ENCODE measurements at places on chromosomes 16 and 17.

- DNase-seq: no peak
Observed at GRCh38 chr17:75503976-75504346, 11.4 kb downstream of the CASKIN2 start.

DNA sequence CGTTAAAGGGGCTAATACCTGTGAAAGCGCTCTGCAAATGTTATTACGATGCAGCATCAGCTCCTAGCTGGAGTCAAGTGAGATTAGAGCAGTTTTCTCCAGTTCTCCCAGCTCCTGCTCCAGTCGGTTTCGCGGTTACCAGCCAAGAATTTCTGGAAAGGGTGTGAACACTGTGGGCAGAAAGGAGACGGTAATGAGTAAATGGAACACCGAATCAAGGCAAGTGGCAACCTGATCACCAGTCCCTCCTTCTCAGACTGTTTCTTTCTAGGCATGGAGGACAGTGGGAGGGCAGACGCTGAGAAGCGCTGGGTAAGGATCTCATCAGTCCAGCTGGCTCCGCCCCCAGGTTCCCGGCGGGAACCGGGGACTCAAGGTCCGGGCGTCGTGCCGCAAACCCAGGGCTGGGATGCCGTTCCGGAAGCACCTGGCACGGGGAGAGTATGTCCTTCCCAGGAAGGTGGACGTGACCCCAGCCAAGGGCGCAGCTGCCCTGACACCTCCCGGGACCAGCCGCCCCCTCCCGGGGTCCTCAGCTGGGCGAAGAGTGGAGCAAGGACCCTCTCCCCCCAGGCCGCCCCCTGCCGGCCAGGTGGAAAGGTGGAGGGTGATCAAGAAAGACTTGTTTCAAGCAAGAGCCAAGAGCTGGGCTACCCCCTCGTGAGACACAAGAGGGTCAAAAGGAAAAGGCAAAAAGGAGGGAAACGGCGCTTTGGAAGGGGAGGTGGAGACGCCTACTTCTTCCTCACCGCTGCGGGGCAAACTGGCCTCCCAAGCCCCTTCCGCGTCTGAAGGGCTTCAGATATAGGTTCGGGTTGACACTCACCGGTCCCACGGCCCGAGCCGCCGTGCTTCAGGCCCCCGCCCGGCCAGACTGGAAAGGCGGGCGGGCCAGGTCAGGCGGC lies 481 bp downstream of the MYO19 start:
- peak; percentile 91 for DNase-seq

- DNase-seq: peak; percentile 73
Observed at GRCh38 chr16:83781-84615, 6.0 kb downstream of the MPG start.

DNA sequence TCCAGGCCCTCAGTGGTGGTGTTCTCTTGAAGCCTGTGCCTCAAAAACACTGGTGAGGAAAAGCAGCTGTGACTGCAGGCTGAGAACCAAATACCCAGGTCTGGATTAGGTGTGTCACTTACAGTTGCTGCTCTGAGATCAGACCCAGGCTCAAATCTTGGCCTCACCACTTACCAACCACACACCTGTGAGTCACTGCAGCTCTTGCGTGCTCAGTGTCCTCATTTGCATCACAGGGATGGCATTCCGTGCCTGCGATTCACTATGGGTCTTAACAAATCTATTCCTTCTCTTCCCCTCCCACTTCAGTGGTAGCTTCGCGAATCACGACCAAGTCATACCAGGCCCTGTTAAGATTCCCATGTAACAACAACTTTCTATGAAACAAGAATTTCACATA lies 233.4 kb upstream of the HSBP1 start:
- no peak for DNase-seq

DNA sequence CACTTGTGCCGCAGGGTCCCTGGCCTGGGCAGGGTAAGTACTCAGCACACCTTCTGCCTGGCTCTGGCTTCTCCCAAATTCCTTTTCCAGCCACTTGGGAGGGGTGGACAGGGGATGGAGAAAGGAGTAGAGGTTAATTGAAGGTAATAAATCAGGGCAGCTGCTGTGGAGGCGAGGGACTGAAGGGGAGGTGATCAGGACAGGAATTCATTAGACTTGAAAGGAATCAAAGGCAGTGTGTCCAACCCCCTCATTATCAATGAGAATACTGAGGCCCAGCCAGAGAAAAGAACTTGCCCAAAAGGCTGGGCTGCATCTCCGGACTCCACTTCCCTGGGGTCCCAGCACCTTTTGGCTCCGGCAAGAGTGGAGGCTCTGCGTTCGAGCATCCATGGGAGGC lies 2.4 kb downstream of the SOST start:
- DNase-seq: no peak

GRCh38 chr17:32907583-32907982 lies 20.4 kb upstream of the TMEM98 start:
- DNase-seq: no peak

DNA sequence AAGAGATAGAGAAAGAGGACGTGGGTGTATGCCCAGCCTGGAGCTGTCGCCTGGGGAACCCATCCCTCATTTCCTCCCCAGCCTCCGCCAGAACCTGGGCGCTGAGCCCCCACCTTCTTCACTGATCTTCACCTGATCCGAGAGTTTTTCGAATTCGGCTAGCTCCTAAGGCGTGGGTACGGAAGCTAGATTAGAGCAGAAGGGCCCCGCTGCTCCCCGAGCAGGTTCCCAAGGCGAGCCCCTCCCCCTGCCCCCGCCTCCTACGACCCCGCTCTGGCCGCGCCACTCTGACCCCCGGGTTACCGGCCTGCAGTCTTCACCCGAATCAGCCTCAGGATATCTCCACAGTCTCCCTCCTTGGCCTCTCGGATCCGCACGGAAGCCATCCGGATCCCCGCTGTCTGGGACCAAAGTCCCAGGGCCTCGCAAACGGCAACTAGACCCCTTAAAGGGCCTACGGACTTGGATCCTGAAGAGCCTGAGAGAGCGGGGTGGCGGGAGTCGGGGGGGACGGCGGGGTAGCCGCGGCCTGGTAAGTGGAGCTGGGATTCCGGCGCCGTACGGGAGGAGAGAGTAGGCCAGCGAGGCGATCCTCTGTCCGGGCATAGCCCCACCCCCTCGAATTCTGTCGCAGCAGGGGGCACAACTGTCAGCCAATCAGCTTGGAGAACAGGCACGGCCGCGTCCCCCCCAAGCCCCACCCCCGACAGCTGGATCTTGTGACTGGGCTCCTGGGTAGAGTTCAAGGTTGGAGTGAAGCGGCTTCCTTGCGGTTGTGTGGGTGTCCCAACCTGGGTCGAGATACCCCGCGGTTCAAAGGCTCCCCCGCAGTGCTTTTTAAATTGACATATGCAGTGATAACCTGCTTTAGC lies at the start of gene SAT2:
Gene SAT2, minus strand, starts transcription at position 572 of the 872 bp plus-strand sequence. Its CDS starts 186 bp downstream, at position 386.
- DNase-seq: peak; percentile 87

GRCh38 chr16:77531752-77532151 lies 96.9 kb upstream of the ADAMTS18 start:
- no peak for DNase-seq

GRCh38 chr16:12160815-12161550 lies 184.4 kb downstream of the SNX29 start:
- no peak for DNase-seq

DNA sequence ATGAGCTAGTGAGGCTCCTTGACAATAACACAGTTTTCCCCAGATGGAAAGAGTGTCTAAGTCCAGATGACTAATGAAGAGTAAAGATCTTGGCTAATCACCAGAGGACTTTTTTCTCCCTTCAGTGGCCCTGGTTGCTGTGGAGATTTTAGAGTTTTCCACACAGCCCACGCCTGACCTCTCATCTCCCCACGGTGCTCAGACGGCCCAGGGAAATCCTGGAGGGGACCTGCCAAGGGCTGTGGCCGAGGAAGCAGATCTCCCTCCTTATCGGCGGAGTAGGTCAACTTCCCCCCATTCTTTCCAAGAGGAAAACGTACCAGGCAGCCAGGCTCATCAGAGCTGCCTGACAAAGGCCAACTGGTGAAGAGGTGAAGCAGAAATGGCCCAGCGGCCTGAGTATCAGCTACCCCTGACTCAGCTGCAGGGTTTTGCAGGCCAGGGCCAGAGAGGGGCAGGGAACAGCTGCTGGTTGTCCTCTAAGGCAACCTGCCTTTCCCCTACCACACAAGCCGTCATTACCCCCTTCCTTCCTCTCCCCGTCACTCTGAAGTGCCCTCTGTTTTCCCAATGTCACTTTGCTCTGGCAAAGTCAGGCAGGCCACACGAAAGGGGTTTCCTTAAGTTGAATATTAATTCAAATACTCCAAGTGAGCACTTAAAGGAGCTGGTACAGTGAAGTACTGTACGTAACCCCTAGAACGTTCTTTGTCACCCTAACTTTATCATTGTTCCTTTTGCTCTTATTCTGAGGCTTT lies 140.2 kb upstream of the ADAMTS18 start:
- no peak for DNase-seq

GRCh38 chr17:57109393-57110151 lies 24.5 kb downstream of the AKAP1 start:
- DNase-seq: no peak

DNA sequence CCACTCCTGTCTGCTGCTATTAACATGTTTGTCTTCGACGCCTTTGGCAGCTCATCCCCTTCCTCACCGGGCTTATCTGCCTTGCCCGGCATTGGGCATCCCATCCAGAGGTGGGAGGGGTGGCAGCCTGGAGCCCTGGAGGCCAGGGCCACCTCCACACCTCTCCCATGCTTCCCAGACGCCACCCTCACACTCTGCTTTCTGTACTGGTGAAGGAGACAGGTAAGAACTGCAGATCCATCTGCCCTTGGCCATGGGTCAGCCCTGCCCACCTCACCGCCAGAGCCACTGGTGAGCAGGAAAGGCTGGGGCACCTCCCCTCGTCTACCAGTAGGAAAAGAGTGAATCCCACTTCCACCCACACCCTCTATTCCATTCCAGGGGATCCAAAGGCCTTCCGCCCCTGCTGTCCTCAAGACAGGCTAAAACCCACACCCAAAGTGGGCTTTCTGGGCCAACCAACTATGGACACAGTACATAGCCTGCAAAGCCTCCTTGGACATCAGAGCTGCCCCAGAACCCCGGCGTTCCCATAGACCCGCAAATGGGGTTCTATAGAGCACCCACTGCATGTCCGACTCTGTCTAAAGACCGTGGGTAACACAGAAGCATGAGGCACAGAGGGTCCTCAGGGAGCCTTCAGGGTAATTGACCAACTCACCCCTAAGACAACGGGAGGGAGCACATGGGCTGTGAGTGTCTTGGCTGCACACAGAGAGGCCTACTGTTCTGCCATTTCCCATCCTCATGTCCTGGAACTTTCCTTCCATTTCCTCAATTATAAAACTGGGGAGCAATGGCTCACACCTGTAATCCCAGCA lies 23.4 kb upstream of the RBFOX3 start:
- no peak for DNase-seq

- DNase-seq: no peak
Observed at GRCh38 chr17:66287911-66288310, 14.5 kb upstream of the PRKCA start.

DNA sequence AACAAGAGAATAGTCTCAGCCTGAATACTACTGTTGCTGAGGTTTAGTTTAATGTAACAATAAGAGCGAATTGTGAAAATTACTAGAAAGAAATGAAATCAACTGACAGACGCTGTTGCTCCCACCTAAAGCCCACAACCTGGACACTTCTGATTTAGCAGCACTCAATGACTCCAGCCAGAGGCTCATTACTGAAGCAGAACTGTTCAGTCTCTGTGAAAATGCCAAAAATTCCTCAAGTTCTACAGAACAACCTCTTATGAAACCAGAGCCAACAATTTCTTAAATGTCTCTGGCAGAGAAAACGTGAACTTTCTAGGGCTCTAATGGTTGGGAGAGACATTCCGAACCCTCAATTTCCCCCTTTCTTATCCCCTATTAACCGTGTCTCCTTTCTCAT lies 9.9 kb downstream of the PSME3IP1 start:
- no peak for DNase-seq

DNA sequence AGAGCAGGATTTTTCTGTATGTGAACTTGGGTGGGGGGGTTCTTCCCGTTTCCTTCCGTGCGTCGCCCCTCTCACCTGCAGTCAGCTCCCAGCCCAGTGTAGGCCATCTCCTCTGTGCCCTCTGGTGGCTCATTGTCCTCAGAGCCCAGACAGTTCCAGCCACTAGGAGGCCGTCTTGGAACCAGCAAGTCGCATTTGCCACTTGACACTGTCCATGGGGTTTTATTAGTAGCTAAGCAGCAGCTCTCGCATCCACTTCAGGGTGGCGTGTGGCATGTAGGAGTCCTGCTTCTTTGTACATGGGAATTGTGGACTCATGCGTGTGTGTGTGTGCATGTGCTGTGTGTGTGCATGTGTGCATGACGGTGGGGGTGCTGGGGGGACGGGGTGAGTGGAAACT lies 74.0 kb downstream of the SEC14L1 start:
- peak; percentile 17 for DNase-seq

DNA sequence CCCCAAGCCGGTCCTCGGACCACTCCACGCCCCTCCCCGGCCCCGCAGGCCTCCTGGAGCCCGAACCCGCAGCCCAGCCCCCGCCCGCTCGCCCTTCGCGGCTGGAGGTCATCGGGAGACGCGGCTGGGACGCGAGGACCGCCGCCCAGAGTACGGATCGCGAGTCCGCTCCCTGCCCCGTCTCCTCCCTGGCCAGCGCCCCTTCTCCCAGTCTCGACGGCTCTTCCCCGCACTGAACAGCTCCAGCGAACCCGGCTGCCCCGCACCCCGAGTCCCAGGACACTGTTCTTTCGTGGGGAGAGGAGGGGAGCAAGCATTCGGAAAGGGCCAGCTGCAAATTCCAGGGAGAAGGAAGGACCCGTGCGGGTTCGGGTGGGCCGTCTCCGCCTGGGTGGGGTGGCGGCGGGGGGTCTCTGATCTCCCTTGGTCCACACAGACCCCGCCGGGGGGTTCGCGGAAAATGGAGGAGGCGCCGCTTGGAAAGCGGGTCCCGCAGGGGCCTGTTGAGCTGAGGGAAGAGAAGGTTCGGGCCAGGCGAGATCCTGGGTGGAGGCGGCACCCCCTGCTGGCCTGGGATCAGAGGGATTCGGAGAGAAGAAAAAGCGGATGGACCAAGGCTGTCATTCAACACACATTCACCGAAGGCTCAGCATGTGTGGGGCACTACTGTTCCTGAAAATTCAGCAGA lies 632 bp upstream of the RTN4RL1 start:
- peak; percentile 8 for DNase-seq

DNA sequence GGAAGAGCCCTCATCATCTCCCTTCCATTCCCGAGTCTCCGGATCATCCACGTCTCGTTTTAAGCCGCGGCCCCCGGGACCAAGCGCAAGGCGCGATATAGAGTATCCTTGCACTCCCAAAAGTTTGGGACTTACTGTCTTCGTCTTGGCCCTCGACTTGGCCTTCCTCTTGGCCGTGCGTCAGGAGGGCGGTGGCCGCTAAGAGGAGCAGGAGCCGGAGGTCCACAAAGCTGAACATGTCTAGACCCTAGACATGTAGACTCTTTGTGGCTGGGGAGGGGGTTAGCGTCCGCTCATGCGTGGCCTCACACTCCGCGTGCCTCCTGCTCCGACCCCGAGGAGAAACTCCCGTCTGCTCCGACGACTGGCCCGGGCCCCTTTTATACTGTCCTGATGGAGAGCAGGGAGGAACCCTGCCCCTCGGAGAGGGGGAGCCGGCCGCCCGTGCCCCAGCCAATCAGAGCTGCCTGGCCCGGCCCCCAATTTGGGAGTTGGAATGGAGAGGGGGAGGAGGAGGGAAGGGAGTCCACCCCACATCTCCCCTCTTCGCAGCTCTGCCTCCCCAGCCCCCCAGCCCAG lies at the start of gene COL1A1:
Gene COL1A1, minus strand, starts transcription at position 356 of the 579 bp plus-strand sequence. Its CDS starts 118 bp downstream, at position 238.
- no peak for DNase-seq

- DNase-seq: no peak
Observed at GRCh38 chr17:31144836-31145235, 50.1 kb downstream of the NF1 start.

- no peak for DNase-seq
Observed at GRCh38 chr17:38672788-38673706, 1.7 kb downstream of the EPOP start.

- peak; percentile 42 for DNase-seq
Observed at GRCh38 chr17:38844261-38844757, 9.2 kb downstream of the RPL23 start.

GRCh38 chr17:81593105-81593871 lies 41.1 kb upstream of the FAAP100 start:
- no peak for DNase-seq
